GM12891 (cell line): ENCODE measurements at places on chromosomes 3 and 15.

- no peak for DNase-seq
These were observed 237.9 kb downstream of the ADAMTS17 start for GRCh38 chr15:100103828-100104227.

GRCh38 chr15:39100106-39100660, 480.7 kb upstream of the THBS1 start:
- DNase-seq, result no peak

DNA sequence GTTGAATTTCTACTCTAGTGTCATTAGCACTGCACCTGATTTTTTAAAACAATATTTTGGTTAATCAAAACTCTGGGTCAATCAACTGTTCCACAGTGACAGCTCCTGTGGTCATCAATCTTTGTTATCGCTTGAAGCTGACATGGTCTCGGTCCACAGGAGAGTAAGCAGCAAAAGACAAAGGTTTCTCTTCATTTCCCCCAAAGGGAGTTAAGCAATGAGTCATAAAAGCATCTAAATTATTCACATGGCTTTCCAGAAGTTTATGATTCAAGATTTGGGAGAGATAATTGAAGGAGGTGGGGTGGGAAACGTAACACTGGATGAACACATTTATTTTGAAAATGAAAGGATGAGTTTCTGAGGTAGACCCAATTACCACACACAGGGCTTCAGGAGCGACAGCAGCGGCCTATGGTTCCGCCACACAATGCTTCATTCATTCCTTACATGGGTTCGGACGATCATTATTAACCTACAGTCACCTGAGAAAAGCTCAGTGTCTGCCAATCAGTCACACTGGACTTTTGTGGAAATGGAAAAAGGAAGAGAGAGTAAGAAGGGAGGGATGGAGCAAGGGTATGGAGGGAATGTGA, 505.1 kb downstream of the FHIT start:
- no peak for DNase-seq

DNA sequence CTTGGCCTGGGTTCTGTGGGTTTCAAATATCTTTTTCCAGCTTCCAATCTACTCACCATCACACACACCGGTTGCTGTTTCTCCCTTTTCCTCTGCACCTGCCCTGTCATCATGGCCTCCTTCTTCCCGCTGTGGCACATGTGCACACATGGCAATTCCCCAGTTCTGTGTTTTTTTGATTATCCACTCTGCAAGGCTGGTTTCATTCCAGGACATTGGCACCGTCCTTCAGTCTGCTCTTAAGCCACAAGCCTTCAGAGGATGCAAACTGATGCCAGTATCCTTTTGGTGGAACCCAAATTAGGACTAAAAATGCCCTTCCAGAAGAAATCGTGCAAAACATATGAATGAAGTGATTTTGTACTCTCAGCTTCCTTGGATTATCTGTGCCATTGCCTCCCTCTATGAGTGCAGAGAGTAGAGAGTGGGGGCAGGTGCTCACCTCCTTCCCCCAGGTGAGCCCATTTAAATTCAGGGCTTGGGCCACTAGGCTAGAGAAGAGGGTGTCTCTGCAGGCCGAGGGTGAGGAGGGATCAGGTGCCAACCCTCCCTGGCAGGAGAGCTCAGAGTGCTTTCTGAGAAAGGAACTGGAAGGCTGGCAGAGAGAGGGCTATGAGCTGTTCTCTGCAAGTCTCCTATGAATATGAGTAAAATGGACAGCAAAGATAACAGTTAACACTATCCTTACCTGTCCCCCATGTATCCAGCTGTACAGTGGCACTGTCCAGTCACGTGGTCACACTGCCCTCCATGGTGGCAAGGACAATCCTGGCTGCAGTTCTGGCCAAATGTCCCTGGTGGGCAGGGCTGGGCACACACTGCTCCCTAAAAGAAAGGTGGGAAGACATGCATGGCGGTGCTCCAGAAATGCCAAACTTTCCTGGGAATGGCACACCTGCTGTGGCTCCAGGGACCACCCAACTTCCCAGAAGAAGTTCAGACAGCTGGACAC, 100.8 kb downstream of the RAB11A start:
- DNase-seq, result no peak

GRCh38 chr3:190096345-190096744, 24.4 kb downstream of the P3H2 start:
- DNase-seq, result no peak

DNA sequence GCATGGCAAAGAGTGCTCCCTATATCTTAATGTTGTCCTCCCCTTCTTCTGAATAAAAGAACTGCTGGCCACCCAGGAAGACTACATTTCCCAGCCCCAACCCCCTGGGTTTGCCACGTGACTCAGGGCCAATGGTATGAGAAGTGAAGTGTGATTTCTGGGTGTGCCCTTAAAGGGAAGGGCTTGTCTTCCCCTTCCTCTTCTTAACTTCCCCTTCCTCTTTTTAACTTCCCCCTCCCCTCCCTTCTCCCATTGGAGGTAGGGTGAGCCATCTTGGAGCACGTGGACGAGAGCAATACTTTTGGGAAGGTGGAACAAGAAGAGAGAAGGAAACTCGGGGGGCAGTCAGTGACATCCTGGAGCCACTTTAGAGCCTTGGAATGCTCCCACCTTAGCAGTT, 6.8 kb upstream of the KBTBD12 start:
- DNase-seq, result no peak

- DNase-seq, result no peak
These were observed 41.1 kb upstream of the TIPARP start for GRCh38 chr3:156633335-156633734.

- DNase-seq, result no peak
These were observed 883.5 kb downstream of the SI start for GRCh38 chr3:164194842-164195241.

GRCh38 chr15:75867449-75867848, 24.2 kb downstream of the UBE2Q2 start:
- DNase-seq, result no peak

DNA sequence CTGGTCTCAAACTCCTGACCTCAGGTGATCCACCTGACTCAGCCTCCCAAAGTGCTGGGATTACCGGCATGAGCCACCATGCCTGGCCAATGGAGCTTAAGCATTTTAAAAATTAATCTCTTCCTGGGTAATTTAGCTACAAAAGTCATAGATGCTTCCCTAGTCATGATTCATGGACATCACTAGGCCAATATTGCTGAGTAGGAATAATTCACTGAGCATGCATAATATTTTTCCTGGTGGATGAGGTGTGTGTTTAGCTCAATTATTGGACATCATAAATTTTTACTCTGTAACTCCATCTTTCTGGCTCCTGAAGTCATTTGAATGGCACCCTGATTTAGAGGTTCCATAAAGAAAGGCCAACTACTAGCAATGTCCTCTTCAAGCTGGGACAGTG, 512.9 kb upstream of the AGTR1 start:
- no peak for DNase-seq

- no peak for DNase-seq
These were observed 30.7 kb downstream of the TRPM1 start for GRCh38 chr15:31070867-31071266.

- DNase-seq, result no peak
These were observed 158.3 kb upstream of the C2CD4B start for GRCh38 chr15:62323353-62323890.

DNA sequence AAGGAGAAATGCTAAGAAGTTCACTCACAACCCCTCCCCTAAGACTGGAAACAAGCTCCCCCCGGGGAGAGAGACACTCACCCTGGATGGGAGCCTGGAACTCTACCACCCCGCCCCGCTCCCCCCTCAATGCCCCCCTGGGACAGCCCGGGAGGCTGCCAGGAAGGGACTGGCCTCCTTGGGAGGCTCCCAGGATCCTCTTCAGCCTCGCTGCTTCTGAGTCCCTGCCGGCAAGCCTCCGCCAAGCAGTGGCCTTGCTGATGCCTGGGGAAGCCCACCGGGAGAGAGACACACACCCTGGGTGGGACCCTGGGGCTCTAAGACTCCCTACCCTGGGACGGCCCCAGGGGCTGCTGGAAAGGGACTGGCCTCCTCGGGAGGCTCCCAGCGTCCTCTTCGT, 33.4 kb downstream of the CPEB1 start:
- DNase-seq, result no peak

DNA sequence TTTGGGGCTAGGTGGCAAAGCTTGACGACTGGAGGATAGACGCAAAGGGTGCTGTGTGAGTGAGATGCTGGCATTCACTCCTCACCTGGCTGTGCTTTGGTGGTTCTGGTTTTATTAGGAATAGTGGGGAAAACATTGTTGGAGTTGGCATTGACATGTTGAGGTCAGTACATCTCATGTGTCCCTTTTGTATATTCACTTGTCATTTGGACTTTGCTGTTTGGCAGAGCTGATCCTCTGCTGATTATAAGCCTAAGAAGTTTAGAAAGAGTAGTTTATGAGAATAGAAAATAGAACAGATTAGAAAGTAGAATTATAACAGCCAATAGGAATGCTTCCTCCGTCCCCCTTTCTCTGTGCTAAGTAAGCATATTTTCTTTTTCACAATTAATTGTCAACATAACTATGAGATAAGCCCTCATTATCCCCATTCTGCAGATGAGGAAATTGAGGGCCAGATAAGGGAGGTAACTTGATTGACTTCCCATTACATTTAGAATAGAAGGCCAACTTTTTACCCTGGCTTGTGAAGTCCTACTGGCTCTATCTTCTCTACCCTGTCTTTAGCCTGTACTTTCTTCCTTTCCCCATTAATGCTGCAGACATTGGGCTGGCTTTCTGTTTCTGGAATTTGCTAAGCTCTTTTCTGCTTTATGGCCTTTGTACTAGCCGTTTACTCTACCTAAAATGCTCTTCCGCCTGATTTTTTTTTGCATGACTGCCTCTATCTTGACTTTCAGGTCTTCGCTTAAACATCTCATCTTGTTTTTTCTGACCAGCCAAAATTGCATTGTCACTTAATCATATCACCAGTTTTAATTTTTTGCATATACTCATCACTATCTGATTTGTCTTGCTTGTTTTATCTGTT, 12.8 kb downstream of the ITPR1 start:
- no peak for DNase-seq

DNA sequence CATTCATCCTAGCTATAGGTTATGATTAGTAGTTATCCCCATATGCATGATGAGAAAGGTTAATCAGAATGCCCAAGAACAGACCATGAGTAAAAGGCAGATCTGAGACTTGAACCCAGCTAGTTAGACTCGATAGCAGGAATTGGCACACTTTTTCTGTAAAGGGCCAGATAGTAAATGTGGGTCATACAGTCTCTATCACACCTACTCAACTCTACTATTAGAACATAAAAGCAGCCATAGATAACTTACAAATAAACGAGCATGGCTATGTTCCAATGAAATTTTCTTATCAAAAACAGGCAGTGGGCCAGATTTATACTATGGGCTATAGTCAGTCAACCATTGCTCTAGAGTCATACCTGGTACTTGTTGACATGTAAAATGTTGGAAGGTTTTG, 24.6 kb downstream of the POLG start:
- DNase-seq, result no peak

DNA sequence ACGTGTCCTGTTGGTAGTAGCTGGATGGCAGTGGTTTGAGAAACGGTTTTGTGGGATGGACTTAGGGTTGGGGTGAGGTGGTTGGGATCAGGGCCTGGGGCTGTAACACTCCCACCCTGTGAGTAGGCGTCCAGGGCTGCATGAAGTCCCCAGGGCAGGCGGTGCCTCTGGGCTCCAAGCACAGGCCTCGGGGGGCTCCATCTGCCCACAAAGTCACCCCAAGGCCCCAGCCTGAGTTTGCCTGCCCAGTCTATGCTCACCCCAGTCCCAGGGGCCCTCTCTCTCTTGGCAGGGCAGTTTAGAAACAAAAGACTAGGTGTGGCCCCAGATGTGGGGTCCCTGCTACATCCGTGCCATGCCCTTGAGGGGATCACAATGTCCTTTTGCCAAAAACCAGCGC, 86.9 kb upstream of the PRR23E start:
- no peak for DNase-seq

GRCh38 chr3:168061332-168061996, 34.3 kb downstream of the GOLIM4 start:
- DNase-seq, result no peak

DNA sequence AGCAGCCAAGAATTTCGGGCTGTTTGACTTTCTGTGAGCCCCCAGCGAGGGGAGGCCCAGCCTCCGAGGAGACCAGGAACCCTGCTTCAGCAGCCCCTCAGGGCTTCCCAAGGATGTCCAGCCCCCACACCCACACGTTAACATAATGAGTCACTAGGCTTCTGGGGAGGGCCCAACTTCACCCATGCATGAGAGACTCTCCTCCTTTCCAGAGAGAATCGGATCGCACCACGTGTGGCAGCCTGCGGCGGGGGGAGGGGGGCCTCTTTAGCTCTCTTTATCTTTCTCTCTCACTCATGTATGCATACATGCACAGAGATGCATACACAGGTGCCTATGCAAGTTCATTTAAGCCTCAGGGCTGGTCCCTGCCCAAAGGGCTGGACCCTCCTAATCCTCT, 3.1 kb upstream of the AP2M1 start:
- DNase-seq, result no peak

GRCh38 chr15:87365186-87365585, 891.4 kb downstream of the NTRK3 start:
- no peak for DNase-seq

GRCh38 chr3:188888321-188889053, 283.3 kb upstream of the TPRG1 start:
- DNase-seq, result no peak

DNA sequence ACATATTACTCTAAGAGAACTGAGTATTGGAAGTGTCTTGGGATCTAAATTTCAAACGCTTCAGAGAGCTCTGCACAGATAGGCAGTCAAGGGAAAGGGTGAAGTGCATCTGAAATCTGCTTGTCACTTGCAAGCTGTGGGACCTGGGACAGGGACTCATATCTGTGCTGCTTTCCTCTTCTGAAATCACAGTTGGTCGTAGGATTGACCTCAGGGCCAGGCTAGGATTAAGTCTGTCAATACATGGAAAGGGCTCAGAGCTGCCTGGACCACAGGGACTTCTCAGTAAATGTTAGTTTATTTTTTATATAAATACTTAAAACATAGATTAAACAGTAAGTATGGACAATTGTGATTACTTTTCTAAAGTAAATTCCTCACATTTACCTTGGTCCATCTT, 74.7 kb upstream of the CMTM7 start:
- DNase-seq, result no peak

DNA sequence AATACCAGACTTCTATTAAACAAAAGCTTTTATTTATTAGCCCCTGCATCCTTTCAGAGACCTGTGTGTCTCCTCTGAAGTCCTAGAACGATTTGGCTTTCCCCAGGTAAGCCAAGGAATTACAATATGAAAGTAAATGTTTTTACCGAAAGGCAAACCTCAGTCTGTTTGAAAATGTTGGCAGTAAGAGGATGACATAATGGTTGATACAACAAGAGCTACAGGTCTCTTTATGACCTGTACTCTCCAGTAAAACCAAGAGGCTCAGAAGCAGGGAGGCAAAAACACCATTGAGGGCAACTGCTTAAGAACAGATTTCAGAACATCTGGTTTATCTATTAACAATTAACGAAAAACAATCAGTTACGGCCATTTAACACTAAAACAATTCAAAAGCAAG, 107.8 kb downstream of the ADAM10 start:
- DNase-seq, result no peak

GRCh38 chr3:132401255-132401654, 16.0 kb upstream of the DNAJC13 start:
- no peak for DNase-seq

DNA sequence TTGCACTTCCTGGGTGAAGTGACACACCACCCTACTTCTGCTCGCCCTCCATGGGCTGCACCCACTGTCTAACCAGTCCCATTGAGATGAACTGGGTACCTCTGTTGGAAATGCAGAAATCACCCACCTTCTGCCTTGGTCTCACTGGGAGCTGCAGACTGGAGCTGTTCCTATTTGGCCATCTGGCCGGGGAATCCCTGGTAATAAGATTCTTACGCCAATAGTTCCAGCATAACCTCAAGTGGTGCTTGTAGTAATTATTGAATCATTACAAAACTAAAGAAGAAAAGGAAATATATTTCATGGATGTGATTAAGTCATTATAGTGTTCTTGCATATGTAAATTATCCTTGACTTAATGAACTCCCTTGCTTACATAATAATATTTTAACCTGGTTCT, 841.9 kb downstream of the CADM2 start:
- DNase-seq, result no peak
